DMS79 treated with DMSO at 0.1 percent for 48 hours (cell line): ENCODE measurements at places on chromosomes 7 and 10.
A peak's percentile ranks its signal among the peaks of the same experiment; 100 is the strongest.

DNA sequence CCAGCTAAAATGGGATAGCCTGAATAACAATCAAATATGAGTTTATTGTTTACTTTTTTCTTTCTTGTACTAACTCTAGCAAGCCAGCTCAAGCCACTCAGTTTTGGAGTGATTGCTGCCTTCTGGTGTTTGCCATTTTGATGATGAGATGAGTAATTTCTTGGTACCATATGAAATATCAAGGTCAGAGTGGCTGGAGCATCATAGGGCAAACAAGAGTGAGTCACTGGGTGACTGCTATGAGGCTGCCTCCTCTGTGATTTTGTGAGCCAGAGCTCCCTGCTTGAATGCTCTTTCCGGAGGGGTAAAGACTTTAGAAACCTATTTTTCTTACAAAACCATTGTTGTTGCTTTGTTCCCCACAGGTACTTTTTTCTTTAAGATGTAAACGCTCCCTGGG lies 295.6 kb downstream of the PRKG1 start:
- no peak for DNase-seq

- no peak for DNase-seq
Observed at GRCh38 chr7:106999023-106999422, 45.5 kb upstream of the PRKAR2B start.

DNA sequence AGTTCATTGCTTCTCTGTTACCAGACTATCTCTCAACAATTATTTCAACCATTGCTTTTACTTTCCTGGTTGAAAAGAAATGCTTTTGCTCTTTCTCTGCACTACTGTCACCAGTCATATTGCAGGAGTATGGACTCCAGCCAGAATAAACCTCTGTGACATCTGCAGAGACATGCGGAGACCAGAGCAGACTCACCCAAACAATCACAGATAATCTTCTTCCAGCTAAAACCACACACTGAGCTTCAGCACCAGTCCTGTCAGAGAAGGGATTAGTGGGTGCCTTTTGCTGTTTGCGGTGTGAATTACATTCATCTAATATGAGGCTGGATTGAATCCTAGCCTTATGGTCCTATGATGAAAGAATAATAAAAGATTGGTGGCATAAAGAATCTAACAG lies 258.6 kb downstream of the CNTNAP2 start:
- no peak for DNase-seq

DNA sequence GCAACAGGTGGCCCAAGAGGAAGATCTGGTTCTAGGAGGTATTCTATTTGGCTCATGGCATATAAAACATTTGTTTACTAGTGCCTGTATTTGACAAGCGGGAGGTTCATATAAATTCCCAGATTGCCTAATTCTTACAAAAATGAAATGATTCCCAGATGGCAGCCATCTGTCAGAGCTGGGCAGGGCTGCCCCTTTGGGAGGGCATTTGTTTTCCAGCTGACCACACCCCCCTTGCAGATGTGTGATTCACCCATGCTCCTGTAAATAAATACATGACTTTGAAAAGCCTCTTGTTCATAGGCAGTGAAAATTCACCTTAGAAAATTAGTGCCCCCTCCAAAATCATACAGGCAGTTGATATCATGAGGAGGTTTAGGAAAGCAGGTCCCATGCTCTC lies 8.6 kb downstream of the VWC2 start:
- no peak for DNase-seq

GRCh38 chr7:132009778-132010177 lies 453.4 kb upstream of the PODXL start:
- no peak for DNase-seq

- DNase-seq: no peak
Observed at GRCh38 chr7:37815671-37816371, 32.6 kb upstream of the NME8 start.

DNA sequence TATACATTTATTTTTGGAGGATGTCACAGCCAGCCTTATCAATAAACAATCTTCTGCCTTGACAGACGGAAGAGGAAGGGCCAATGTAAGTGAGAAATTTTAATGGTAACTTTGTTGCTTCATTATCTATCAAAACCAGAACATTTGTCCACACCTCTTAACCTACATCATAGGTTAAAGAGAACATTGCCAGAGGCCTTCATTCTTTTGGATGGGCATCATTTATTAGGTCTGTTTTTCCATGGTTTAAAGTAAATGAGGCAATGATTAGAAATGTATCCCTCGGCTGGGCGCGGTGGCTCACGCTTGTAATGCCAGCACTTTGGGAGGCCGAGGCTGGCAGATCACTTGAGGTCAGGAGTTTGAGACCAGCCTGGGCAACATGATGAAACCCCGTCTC lies 29.5 kb upstream of the PAPSS2 start:
- DNase-seq: no peak

DNA sequence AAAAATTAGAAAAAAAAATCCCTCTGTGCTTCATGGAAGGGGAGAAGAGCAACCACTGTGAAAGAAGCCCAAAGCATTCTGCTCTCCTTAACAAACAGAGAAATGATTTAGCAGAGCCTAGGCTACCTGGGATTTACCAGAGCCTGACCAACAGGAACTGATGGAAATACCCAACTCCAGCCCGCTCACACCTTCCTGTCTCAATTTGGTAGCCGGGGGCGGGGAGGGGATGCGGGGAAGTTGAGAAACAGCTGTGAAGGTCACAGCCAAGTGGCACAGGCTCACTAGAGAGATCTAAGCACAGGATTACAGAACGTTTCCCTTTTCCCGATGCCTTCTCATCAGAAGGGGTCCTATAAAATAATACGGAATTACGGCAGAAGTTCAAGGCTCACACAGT lies 17.6 kb downstream of the RSU1 start:
- DNase-seq: no peak

DNA sequence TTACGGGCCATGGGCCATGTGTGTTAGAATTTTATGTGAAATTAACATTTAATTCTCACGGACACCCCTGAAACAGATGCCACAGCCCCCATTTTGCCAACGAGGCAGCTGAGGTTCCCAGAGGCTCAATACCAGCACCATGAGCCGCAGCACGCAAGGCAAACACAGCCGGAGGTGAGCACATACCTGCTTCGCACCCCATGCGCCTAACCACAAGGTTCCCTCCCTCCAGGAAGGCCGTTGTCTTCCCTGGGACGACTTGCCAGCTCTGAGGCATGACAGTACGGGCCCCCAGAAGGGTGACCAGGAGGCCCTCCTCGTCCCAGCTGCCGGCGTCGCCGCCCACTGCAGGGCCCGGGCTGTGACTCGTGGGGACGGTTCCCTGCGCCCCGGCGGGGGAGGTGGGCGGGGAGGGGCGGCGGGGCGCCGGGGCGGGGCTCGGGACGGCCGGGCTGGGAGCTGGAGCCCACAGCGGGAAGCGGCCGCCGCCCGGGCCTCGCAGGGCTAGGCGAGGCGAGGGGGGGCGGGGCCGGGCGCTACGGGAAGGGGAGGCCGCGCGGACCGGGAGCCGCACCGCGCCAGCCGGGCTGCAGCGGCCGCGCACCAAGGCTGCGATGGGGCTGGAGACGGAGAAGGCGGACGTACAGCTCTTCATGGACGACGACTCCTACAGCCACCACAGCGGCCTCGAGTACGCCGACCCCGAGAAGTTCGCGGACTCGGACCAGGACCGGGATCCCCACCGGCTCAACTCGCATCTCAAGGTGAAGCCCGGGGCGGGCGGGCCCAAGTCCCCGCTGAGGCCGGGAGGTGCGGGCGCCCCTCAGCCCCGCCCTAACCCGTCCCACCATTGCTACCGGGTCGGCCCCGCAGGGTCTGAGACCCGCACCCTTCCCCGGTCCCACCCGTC lies at the start of gene CAV2:
Gene CAV2 (plus strand): TSS at position 571 of the 910 bp plus-strand sequence. CDS start 44 bp downstream, at position 615.
- peak; percentile 14 for DNase-seq

- DNase-seq: no peak
Observed at GRCh38 chr7:13898957-13899670, 90.4 kb downstream of the ETV1 start.

DNA sequence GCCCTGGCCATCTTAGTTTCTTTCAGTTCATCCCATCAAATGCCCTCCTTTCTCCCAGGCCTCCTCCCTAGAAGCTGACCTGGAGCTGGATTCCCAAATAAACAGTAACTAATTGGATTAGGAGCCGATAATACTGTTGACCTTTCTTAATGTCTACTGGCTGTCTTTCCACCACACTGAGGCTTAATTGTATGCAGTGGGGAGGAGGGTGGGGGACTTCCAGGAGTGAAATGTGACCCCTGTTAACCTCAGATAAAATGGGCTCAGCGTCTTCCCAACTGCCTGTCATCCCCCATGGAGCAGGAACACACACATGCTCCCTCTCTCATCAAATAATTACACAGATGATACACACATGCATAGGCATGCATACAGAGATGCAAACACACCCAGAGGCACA lies 53.7 kb upstream of the LBX1 start:
- no peak for DNase-seq

GRCh38 chr7:104922182-104923009 lies 91.6 kb upstream of the KMT2E start:
- no peak for DNase-seq

DNA sequence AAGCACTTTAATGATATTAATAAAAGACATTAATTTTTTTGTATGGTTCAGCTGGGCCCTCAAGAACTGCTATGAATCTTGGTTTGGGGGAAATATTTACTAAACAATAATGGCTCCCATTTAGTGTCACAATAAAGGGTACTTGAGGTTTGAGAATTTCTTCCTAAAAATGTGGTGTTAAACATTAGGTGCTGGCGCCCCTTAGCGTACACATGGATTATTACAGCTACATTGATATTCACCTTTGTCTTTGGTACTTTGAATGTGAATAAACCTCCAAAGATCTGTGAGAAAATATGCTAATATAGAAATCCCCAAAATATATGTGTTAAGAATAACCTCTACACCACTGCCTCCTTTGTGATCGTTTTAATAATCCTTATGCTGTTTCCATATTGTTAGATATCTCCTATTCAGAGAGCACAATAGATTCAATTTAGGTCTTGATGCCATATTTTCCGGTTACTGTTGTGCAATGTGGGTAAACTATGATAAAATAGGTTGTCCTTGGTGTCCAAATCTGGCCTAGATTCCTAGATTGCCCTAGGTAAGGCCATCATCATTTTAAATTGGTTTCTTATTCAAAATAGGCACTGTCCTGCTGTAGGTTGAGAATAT lies 161.8 kb upstream of the CACNA2D1 start:
- DNase-seq: peak; percentile 68

DNA sequence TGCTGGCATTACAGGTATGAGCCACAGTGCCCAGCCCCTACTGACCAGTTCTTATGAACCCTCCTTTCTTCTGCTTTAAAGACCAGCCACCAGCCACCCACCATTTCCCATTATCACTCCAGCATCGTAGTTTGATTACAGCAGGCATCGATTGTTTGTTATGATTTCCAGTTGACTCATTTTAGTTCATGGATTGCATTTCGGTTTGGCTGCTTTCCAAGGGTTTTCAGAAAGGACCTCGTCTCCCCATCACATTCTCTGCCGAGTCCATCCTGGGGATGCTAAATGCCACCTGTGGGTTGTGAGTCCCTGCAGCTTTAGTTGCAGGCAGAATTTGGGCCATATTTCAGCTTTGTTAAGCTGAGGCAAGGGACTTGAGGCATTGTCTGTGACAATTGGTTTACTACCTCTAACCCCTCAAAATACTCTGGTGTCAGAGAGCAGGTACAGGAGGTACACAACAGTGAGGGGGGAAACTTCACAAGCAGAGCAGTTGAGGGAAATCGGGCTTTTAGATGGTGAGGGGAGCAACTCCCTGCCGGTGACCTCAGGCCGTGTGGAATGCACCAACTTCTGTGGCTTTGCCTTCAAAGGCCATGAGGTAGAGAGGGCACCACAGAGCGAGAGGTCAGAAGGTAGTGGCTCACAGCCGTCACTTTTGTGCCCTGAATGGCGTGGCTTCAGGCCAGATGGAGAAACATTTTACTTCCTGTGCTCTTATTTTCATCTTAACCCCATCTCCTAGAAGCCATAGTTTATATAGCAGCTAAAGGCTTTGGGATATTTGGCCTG lies 203.8 kb downstream of the CCDC3 start:
- DNase-seq: no peak

DNA sequence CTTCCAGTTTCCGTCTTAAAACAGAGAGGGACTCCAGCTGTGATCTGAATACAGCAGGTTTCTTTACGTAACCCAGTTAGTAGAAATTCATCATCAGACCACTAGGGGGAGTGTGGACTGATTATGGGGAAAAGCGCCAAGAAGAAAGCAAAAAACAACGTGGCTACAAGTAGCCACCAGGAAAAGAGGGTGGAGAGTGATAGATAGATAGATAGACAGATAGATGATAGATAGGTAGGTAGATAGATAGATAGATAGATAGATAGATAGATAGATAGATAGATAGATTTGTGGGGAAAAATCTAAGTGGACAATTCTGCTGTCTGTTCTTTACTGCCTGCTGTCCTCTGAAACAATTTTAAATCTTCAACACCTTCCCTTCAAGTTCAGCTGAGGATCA lies 12.7 kb upstream of the AKR1B10 start:
- peak; percentile 68 for DNase-seq

GRCh38 chr7:292226-292625 lies 2.3 kb downstream of the FOXL3 start:
- no peak for DNase-seq

DNA sequence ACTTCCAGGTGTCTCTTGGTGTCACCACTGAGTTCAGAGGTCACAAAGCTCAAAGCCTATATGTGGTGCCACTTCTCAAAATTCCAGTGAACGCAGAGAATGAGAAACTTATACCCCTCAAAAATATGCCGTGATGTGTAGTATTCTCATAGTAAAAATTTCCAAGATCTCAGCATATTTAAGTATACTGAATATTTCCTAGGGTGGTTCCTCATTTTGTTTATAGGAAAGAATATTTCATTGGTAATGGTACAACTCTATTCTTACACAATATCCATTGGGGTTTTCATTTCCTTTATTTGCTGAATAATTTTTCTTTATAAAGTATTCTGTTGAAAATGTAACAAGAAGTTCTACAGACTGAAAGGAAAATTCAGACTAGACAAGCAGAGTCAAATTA lies 58.9 kb upstream of the ADO start:
- no peak for DNase-seq

GRCh38 chr7:50650057-50650664 lies 85.0 kb upstream of the DDC start:
- no peak for DNase-seq

- no peak for DNase-seq
Observed at GRCh38 chr10:13003759-13004158, 2.2 kb upstream of the CCDC3 start.

DNA sequence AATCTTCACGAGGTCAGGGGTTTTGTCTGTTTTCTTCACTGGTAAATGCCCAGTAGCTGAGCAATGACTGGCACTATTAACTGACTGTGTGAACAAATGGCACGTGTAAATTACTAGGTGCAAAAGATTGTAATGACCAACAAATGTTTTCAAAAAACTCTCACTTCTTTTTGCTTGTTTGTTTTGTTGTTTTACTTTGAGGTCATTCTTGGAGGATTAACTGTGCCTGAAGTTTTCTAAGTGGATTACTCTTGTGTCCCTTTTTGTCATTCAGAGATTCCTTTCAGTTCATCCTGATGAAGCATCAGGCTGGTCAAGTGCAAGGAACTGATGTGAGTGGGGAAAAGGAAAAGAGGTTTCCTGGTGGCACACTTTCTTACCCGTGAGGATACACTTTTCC lies 74.4 kb upstream of the PPP1R3C start:
- no peak for DNase-seq
